Stimulated activated CD8-positive, alpha-beta memory T cell treated with anti-CD3 and anti-CD28 coated beads, Interleukin-4, amount 100 ng/mL, for 1 hour (primary cell): ENCODE measurements at places on chromosomes 5 and 9.

GRCh38 chr5:80248378-80248777, 7.5 kb downstream of the SERINC5 start:
- no peak for DNase-seq

GRCh38 chr9:93962561-93963440, 7.6 kb upstream of the BARX1 start:
- peak; percentile 50 for DNase-seq

GRCh38 chr5:14655146-14655741, 9.3 kb upstream of the OTULIN start:
- no peak for DNase-seq

DNA sequence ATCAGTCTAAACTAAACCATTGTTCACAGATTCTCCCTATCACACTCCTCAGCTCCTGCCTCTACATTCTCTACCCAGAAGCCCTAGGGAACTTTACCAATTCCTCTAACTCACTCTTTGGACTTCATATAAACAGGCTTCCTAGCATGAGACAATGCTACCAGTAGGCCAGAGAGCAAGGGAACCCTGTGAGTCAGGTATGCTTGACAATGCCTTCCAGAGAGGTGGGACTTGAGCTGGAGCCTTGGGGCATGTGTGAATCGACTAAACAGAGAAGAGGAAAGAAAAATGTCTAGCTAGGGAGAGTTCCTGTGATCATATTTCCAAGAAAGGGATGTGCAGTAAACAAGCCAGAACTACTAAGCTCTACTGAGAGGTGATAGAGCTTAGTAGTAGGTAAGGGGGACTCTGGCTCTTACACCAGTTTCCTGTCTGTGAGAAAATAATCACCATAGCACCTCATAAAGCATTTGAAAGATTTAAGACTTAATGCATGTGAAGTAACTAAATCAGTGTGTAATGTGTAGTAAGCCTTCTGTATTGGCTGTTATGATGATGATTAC, 6.4 kb upstream of the RFK start:
- DNase-seq = no peak

DNA sequence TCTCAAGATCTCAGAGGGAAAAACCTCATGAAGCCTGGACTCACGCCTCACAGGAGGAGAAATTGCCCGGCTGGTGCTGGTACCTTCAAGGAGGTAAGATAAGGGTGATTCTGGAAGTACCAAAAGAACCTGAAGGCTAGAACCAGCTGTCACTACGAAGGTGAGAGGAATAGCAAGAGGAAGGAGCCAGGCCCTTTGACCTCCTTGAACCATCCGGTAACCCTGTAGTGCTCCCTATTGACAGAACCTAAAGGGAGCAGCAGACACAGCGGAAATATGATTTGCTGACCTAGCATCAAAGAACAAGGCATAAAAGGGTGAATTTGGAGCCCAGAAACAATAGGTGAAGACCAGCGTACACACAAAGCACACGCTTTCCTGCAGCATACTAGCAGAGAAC, 92.2 kb downstream of the DOCK8 start:
- DNase-seq = no peak

DNA sequence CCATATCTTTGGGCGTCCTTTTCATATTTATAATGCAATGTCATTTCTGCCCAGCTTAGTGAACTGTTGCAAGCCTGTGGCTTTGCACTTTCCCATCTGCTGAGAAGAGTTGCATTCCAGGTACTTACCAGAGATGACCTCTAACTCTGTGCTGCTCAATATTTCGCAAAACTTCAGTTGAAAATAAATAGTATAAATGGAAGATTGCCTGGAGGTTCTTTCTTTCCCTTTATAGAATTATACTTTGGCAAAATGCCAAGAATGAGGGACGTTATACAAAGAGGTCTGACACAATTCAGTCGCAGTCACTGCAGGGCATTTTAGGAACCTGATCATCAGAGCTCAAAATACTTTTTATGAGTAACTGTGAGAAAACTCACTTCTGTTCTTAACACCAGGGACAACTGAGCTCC, 18.9 kb upstream of the VLDLR start:
- no peak for DNase-seq

- no peak for DNase-seq
These were observed 194.1 kb downstream of the GNA14 start for GRCh38 chr9:77453825-77454647.

- DNase-seq = no peak
These were observed 65.0 kb downstream of the ROR2 start for GRCh38 chr9:91884696-91885687.

DNA sequence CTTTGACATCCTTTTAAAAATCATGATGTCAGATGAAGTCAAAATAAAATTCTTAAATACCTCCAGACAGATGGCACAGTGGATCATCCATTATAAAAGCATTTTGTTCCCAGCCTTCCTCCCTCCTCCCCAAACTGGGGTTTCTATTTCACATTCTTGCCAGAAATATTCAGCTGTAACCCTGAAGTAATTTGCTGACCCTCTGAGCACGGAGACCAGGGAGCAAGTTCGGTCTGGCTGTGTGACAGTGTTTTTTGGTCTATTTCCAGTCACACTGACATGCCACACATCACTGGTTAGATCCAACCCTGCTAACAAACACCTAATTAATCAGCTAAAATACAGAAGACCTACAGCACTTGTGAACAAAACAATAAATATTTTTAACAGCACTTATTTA, 126.2 kb upstream of the DMRT1 start:
- DNase-seq = no peak

DNA sequence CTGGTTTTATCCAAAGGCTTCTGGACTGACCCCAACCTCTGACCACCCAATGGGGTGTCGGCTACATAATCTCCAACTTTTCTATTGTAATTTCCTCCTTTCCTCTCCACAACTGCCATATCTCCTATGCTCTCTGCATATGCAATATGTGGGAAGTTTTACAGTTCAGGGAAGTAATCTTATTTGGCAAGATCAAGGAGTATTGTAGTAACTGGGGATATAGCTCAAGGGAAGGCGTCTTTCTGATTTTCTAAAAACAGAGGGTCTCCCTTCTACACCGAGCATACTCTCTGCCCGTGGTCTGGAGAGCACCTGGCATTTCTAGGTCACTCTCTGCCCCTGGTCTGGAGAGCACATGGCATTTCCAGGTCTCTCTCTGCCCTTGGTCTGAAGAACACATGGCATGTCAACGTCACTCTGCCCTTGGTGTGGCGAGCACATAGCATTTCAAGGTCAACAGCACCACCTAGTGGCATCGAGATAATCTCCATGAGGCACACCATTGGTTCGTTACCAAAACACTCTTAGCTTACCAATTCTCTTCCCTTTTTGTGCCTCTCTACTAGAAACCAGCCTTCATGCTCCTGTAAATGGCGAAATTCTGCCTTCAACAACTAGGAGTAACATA, 616.4 kb upstream of the NUDT12 start:
- no peak for DNase-seq

DNA sequence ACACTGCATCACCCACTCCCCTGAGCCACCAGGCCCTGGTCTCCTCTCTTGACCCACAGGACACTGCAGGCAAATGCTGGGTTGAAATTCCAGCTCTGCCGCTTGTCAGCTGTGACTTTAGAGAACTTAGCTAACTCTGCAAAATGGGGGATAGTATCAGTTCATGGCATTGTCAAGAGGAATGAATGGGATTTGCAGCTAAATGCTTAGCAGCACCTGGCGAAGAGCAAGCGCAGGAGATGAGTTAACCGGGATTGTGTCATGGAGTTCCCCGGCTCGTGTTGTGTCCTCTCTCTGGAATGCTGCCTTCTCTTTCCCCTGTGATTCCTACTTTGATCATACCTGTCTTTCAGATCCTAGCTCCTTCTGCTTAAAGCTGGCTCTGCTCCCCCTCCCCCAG, 67.1 kb downstream of the DAB2IP start:
- DNase-seq = no peak

DNA sequence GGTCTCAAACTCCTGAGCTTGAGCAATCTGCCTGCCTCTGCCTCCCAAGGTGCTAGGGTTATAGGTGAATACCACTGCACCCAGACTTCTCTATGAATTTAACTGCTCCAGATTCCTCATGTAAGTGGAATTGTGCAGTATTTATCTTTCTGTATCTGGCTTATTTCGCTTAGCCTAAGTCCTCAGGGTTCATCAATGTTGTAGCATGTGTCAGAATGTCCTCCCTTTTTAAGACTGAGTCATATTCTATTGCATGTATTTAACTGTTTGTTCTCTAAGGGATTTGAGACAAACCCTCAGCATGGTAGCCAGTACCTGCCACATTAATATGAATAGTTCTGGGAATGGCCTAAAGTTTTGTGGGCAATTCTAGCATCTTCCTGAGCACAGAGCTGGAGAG, 53.9 kb upstream of the TUT7 start:
- DNase-seq = no peak

GRCh38 chr9:128528445-128529160, 23.8 kb upstream of the SPTAN1 start:
- DNase-seq = no peak

DNA sequence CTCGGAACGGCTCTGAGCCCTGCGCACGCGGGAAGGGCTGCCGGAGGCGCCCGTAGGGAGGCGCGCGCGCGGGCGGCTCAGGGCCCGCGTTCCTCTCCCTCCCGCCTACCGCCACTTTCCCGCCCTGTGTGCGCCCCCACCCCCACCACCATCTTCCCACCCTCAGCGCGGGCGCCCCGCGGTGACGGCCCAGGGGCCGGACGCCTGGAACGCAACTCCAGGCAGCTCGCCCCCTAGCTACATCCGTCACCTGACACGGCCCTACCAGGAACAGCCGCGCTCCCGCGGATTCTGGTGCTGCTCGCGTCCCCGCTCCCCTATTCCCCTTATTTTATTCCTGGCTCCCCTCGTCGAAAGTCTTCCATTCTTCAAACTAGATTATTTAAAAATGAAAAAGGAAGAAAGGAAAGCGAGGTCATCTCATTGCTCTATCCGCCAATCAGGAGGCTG, at the start of gene CDKN2B-AS1:
Gene CDKN2B-AS1 (plus strand): TSS at position 236 of the 450 bp plus-strand sequence.
- DNase-seq = no peak

- no peak for DNase-seq
These were observed at the start of gene OLFML2A for GRCh38 chr9:124776954-124777648. Gene OLFML2A (plus strand): TSS chr9:124777133. CDS start chr9:124777271, 138 bp downstream.

GRCh38 chr5:69489246-69489645, 3.3 kb upstream of the OCLN start:
- DNase-seq = no peak

DNA sequence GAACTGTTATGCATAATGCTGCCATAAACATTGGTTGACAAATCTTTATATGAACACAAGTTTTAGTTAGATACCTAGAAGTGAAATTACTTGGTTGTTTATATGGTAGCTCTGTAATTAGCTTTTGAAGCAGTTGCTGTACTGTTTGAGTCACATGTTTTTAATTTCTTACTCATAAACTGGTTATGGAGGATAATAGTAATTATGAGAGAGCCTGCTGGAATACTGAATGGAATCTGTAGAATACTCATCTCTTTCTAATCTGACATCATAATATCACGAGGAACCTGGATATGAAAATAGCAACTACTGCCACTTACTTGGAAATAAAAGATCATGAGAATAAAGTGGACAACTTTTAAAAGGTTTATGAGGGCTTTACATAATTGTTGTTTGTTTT, 509.2 kb downstream of the CETN3 start:
- DNase-seq = no peak

- DNase-seq = no peak
These were observed 433.4 kb upstream of the BRINP1 start for GRCh38 chr9:119802621-119803020.

- DNase-seq = no peak
These were observed 36.0 kb upstream of the FBN2 start for GRCh38 chr5:128574041-128574440.

- DNase-seq = no peak
These were observed 66.4 kb upstream of the PIK3R1 start for GRCh38 chr5:68149189-68149588.

DNA sequence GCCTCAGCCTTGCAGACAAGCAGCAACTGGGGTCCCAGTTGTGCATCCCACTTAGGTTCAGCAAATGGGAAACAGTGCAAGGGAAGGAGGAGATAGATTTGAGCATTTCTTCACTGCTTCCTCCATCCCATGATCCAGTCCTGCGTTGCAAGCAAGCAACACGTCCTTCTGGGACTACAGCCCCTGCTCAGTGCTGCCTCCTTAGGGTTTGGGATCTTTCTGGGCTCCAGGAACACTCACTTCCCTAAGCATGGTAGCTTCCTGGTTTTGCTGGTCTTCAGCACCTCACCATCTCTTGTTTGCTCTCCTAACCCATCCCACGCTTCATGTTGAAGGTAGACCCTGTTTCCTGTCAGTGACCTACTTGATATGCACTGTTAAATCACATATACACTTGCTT, 444.7 kb downstream of the MED10 start:
- no peak for DNase-seq

DNA sequence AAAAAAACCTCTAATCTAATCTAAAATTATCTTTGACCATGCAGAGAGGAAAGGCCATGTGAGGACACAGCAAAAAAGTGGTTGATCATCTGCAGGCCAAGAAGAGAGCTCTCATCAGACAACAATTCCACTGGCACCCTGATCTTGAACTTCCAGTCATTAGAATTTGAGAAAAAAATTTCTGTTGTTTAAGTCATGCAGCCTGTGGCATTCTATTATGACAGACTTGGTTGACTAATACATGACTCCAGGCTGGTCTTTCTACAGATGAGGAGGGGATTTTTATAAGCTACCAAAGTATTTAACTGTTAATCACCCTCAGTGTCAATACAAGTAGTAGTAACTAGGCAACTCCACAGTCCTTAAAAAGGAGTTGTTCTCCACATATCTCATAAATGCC, 358.5 kb upstream of the RGMB start:
- no peak for DNase-seq

- DNase-seq = no peak
These were observed 40.2 kb downstream of the NAIF1 start for GRCh38 chr9:128026773-128027541.

GRCh38 chr5:91283326-91283725, 99.8 kb downstream of the ARRDC3 start:
- no peak for DNase-seq

- no peak for DNase-seq
These were observed 32.3 kb downstream of the NRG2 start for GRCh38 chr5:140010798-140011197.

GRCh38 chr9:13431222-13431536, 151.7 kb upstream of the MPDZ start:
- DNase-seq = no peak

DNA sequence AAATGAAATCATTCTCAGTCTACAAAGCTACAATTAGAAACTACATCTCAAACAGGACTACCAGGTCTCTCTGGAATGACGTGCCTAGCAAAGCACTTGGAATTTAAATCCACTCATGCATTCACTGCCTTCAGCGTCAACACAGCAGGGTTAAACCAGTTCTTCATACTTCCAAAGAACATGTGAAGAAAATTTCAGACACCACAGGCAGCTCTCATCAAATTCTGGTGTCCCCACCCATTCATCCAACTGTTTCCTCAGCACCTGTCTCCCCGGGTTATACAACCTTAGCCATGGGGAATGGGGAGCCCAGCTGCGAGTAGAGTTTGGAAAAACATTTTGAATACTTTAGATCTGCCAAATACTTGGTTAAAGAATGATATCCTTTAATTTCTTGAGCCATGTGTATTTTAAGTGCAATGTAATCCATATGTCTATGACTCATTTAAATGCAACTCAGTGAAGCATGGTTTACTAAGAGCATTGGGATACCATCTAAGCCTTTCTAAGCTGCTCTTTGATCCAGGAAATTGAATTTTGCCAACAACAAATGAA, 17.5 kb downstream of the ADAM19 start:
- no peak for DNase-seq
